ENCODE measurements at places on chromosomes 13 and 19.

GRCh38 chr13:39394796-39395678 is 208.0 kb downstream of the LHFPL6 start:
- DNase-seq, result no peak

GRCh38 chr13:25440061-25440460 is 68.3 kb downstream of the ATP8A2 start:
- no peak for DNase-seq

DNA sequence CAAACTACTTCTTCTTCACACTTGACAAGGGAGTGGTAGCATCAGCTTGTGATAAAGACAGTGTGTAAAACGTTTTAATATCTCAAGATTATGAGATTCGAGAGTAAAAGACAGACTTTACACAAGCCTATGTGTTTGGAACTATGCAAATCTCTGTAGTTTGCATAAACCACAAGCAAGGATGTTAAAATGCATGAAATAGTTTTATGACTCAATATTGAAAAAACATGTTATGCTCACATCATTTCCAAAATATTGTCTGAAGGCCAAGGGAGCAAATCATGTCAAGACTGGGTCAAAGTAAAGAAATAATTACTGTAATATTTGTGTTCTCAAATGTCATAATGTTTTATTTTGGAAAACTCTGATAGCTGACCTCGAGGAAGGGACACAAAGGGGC is 316.8 kb upstream of the KLF12 start:
- DNase-seq, result no peak

- no peak for DNase-seq
Observed at GRCh38 chr13:112079696-112080095, 12.7 kb downstream of the SOX1 start.

DNA sequence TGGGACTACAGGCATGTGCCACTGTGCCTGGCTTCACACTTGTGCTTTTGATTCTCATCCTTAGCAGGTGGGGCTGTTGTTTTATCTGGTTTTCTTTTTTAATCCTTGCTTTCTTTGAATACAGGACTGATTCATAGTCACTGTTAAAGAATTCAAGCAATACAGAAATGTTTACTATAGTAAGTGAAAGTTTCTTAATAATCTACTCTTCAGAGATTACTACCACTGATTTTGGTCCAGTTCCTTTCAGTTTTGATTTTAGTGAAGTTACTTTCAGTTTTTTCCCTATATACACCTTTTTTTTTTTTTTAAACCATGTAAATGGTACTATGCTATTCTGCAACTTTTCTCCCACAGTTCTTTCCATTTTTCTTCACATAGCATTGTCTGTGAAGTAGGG is 53.6 kb downstream of the GATAD2A start:
- DNase-seq, result no peak

- no peak for DNase-seq
Observed at GRCh38 chr19:46530636-46531035, 35.0 kb upstream of the PNMA8B start.

GRCh38 chr19:1512671-1513498 is at the start of gene ADAMTSL5:
Gene ADAMTSL5, minus strand, starts transcription at chr19:1513019. Its CDS starts 2,076 bp downstream, at chr19:1510943.
- DNase-seq, result peak; percentile 85

DNA sequence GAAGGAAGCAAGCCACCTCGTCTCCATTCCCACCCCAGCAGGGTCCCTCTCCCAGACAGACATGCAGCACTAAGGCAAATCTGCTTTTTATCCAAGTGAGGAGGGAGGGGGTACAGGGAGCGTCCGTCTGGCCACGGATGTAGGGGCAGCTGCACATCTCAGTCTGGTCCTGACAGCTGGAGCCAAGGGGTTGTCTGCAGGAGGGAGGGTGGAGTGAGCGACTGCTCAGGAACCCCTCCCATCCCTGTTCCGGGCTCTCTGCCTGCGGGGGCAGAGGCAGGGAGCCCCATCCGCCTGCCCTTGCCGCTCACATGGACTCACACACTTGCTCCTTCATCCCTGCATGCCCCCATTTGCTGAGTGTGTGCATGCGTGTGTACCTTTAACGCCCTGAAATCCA is 2.5 kb downstream of the TMEM190 start:
- no peak for DNase-seq

DNA sequence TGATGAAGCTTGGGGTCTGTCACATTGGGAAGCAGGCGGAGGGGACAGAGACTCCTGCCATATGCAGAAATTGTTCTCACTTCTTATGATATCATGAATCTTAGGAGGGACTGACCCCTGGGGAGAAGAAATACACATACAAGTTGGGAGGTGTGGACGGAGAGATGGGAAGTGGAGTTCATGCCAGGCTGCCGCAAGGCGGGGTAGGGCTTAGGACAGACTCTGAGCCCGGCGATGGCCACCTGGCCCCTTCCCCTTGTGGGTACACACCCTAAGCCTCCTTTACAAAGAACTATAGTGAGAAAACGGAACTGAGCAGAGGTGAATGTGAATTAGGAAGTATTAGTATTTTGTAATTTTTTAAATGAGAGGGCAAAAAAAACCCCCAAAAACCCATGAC is 177.0 kb upstream of the IRS2 start:
- no peak for DNase-seq

DNA sequence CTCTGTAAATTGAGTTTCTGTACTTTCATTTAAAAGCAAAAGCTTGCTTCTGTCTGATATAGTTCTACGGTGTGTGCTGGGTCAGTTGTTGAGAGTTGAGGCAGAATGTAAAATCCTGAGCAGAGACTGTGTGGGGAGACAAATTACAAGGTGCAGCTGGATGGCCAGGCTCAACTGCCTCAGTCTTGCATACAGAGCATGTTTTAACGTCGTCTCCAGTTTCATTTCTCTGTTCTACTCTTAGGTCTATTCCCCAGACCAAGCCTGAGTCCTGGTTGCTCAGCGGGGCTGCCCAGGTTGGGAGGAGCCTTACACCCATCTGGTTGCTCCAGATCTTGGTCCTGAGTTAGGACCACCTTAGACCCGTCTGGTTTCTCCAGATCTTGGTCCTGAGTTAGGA is 54.4 kb upstream of the MEDAG start:
- DNase-seq, result no peak

DNA sequence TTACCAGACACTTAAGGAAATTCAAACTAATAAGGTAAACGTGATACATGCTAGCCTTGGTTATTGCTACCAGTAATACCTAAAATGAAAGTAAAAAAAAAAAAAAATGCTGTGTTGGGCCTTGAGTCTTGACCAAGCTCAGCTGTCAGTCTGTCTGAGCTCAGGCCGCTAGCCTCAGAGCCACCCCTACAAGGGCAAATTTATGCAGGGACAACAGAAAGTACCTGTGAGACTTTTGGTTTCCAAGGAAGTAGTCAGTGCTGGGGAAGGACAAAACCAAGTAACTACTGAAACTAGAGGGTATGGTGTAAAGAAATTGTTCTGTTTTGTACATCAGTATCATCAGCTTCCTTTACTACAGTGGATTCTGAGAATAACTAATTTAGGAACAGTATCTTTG is 134.3 kb upstream of the SLITRK5 start:
- DNase-seq, result no peak

DNA sequence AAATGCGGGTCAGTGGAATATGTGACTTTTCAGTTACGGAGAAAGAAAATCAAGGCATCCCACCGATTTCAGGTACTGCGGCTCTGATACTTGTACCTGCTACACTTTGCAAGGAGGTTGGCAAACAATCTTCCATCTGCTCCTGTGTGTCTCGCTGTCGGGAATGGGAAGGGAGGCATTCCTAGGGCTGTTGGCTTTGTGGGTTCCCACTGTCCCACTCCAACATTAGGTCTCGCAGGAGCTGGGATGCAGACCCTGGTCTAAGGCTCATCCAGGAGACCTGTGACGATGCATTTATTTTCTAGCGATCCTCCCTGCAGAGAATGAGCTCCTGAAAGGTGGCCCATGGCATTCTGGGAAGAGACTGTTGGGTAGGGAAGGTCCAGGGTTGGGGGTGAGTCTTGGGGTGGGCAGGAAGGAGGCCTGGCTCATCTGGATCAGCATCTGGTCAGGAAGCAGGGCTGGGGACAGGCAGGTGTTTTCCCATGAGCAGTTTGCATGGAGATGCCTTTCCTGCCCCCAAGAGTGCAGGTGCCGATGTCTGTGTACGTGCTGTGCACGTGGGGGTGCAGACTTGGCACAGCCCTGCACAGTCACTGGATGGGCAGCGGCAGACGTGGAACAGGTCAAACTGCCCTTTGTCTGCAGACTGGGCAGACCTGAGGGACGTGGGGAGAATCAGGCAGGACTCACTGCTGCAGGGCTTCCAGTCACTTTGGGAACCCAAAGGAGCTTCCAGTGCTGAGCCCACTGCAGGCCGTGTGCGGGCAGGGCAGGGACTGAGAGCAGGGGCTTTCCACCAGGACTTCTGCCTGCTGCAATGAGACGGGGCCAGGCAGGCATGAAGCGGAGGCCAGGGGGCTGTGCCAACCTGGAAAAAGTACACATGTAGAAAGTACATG is 152.4 kb downstream of the TEX29 start:
- DNase-seq, result no peak

- peak; percentile 97 for DNase-seq
Observed at GRCh38 chr19:55624109-55625003, at the start of gene ZNF784. Gene ZNF784, minus strand, starts transcription at chr19:55624566. Its CDS starts 5 bp downstream, at chr19:55624561.

DNA sequence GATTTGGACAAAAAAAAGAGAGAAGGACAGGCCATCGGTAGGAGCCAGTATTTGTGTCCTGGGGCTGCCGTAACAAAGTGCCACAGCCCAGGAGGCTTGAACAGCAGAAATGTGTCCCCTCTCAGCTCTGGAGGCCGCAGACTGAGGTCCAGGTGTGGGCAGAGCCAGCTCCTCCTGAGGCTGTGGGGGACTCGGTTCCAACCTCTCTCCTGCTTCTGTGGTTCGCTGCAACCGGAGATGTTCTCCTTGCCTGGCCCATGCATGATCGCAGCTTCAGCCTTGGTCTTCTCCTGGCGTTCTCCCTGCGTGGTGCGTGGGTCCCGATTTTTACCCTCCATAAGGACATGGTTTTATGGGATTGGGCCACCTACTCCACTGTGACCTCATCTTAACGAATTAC is 85.9 kb upstream of the SOX1 start:
- no peak for DNase-seq

DNA sequence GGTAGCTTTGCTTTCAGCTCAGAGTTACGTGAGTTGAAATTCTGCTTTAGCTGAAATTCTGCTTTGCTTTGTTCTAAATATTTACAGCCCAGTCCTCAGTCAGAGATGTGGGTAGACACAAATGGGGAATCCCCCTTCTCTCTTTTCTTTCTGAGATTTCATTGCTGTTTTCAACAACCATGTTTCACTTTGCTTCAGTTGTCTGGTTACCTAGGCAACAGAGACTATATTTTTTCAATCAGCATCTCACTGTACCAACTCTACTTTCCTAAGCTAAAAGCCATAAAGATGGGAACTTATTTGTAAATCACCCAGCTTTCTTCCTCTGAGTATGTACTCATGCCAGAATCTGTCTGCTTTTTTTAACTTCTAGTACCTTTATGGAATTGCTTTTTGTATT is 509.0 kb downstream of the OLFM4 start:
- no peak for DNase-seq

DNA sequence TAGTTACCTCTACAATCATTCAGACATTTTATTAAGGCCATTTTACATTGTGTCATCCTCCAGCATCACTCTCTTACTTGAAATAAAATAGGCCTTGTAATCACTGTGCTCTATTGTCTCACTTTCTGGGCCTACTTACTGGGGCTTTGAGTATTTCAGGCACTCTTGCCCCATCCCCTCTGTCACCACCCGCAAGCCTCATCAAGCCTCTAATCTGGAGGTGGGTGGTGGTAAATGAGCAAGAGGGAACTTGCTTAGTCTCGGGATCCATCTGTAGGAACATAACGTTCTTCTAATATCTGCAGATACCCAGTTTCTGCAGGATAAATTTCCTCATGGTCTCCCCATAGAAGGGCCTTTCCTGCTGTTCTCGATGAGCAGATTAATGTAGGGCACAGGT is 19.4 kb upstream of the GPR18 start:
- no peak for DNase-seq

GRCh38 chr13:100870898-100871297 is 196.3 kb upstream of the TMTC4 start:
- DNase-seq, result no peak

DNA sequence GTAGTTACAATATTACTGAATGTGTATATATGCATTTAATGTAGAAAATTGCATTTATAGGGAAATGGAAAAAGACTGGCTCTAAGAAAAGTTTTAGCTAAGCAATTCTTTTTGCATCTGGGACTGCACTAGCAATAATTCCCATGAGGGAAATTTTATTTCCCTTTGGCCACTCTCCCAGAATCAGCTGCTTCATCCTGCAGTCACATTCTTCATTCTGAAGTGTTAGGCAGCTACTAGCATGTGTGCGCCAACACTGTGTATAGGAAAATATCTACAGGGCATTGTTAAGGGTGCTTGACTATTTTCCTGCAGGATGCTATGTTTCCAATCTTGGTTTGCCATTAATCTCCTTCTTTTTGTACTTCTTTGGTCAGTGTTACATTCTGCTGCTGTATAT is 312.8 kb upstream of the PCDH20 start:
- no peak for DNase-seq

DNA sequence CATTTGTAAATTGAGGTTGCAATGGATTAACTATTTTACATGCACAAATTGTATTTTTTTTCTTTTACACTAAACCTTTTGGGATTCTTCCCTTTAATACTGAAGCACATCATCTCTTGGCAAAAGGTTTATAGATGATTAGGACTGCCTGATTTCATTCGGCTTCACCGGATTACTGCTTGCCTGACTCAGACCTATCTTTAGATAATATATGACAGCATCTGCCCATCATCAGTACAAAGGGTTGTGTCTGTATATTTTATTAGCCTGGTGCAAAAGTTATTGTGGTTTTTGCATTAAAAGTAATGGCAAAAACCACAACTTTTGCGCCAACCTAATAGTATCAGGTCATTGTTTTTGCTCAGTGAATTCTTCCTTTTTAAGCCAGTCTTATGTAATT is 316.2 kb upstream of the HTR2A start:
- no peak for DNase-seq

- DNase-seq, result no peak
Observed at GRCh38 chr13:73943137-73943964, 190.9 kb downstream of the KLF12 start.

DNA sequence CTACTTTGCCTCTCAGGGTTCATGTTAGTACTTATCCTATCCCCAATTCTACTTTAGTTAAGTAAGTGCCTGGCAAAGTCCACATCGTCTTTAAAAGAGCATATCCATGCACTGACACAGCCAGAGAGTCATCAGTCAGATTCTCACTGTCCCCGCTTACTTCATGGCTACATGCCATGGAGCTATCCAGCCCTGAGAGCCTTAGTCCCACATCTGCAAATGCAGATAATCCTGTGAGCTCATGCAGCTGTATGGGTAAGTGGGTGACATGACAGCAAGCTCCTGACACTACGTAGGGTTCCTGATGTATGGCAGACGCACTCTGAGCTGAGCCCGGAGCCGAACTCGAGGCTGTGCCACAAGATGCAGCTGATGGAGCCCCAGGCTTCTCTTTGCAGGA is 661.5 kb downstream of the LIG4 start:
- DNase-seq, result no peak

Data from stimulated activated naive CD8-positive, alpha-beta T cell treated with anti-CD3 and anti-CD28 coated beads, Interleukin-15, Interleukin-2, amounts not matched to agents 100 U/mL and 50 U/mL, for 24 hours (primary cell).